Stomach (tissue), 19 donors: ENCODE measurements at places on chromosomes 11 and 22.

GRCh38 chr11:2513441-2513840 is 68.6 kb downstream of the KCNQ1 start:
- no peak for DNase-seq

DNA sequence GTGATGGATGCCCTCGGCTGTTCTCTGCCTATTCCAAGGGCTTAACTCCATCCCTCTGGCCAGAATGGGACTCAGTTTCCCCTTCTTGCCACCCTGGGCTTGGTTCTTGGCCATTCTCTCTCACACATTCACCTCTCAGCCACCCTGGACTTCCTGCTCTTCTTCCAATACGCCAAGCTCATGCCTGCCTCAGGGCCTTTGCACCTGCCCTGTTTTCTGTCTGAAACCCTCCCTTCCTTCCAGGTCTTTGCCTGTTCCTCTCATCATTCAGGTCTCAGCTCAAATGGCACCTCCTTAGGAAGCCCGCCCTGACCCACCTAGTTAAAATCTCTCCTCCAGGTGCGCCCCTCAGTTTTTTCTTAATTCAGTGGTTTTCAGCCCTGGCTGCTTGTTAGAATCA is 76.6 kb upstream of the TP53I11 start:
- no peak for DNase-seq

DNA sequence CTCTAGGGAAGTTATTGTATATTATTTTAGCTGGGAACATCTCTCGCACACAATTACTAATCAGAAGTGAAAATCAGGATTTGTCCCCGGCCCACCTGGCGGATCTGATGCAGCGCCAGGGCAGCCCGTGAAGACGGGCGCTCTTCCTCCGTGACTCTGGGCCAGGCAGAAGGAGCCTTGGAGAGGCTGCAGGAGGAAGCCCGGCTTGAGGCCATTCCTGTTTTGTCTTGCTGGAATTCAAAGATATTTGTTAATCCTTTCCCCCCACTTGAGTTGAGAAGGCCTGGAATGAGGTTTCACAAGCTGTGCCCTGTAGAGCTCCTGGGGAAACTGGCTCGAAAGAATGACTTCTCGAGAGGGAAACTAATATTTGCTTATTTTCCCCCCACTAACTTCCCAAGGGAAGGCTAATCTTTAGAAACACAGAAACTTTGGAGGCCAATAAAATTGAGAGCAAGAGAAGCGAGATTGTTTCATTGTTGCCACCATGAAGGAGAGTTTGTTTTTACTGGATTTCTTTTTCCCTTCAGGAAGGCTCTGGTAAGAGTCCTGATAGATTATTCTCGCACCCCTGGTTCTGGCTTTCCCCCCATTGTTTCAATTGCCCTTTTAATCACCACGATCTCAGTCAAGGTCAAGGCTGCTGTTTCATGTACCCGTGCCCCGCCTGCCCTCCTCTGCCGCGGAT is 92.8 kb upstream of the SEPTIN5 start:
- DNase-seq = no peak

- no peak for DNase-seq
Measured at GRCh38 chr11:10444725-10445315, 10.2 kb upstream of the AMPD3 start.

- DNase-seq = no peak
Measured at GRCh38 chr11:68298659-68299516, 13.5 kb upstream of the LRP5 start.

DNA sequence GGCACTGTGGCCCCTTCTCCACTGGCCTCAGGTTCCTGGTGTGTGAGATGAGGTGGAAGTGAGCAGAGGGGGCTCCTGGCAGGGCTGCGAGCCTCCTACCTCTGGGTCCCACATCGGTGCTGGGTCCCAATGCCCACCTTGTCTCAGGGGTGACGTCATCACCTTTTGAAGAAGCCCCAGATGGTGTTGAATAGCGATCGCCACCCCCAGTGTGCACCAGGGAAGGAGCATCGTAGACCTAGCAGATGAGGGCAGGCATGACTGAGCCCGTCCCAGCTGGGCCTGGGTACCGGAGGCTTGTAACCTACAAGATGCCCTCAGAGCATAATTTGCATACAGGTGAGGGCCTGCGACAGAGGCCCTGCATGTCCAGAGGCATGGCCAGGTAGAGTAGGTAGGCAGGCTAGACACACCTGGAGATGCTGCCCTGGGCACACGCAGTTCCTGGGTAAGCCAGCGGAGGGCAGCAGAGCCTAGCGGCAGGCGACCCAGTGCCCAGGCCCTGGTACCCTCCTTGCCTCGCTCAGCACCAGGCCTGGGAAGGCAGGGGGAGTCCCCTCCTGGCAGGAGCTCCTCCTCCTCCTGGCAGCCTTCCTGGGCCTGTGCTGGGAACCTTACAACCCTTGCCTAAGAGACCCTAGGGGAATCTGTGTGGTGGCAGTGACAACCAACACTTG is 52.5 kb downstream of the TPCN2 start:
- peak; percentile 87 for DNase-seq

DNA sequence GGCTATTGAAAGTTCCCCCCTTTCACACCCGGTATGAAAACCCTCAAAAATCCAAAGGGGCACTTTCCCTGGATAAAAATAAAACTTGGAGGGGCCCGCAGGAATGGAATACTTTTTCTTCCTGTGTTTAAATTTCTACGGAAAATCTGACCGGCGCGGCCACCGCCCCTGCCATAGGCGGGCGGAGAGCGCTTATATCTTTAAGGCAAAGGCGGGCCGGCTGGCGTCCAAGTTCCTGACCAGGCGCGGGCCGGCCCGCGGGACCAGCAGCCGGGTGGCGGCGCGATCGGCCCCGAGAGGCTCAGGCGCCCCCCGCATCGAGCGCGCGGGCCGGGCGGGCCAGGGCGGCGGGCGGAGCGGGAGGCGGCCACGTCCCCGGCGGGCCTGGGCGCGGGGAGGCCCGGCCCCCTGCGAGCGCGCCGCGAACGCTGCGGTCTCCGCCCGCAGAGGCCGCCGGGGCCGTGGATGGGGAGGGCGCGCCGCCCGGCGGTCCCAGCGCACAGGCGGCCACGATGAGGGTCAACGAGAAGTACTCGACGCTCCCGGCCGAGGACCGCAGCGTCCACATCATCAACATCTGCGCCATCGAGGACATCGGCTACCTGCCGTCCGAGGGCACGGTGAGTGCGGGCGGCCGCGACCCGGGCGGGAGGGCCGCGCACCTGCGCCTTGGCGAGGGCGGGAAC is at the start of gene ANO1:
Gene ANO1, plus strand, starts transcription at position 223 of the 686 bp plus-strand sequence. Its CDS starts 290 bp downstream, at position 513.
- DNase-seq = peak; percentile 52

GRCh38 chr11:22938691-22939090 is 78.4 kb upstream of the CCDC179 start:
- no peak for DNase-seq

DNA sequence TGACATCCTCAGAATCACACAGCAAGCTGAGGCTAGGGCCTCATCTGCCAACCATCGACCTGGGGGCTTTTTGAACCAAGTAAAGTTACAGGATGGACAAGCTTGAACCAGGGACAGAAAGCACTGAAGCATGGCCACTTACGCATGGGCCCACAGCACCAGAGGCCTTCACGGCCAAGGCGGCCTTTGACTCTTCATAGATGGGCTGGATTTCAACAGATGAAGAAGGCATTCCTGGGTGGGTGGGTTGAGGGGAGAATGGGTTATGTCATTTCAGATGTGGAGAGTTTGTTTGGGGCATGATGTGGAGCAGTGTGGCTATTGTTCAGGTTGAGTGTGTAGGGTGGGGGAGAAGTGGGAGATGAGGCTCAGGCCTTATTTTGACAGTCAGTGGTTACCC is 60.2 kb downstream of the LRRC32 start:
- no peak for DNase-seq

GRCh38 chr22:49503321-49503720 is 324.4 kb downstream of the BRD1 start:
- DNase-seq = no peak

GRCh38 chr11:63961608-63962412 is 12.6 kb upstream of the COX8A start:
- peak; percentile 85 for DNase-seq
